ENCODE measurements at places on chromosomes 5 and 9.
A peak's percentile ranks its signal among the peaks of the same experiment; 100 is the strongest.

GRCh38 chr9:108412755-108413154 is 443.0 kb downstream of the ACTL7B start:
- H3K27me3 ChIP-seq, result peaks cover 3% of the 10 kb centered on the region
- no peak overlapping the region for H3K4me3 ChIP-seq
- no peak overlapping the region for H3K27ac ChIP-seq
- DNase-seq, result no peak

GRCh38 chr5:106314221-106314824 is 1356.4 kb downstream of the EFNA5 start:
- H3K36me3 ChIP-seq, result no peaks in the 10 kb centered on the region
- no peaks in the 10 kb centered on the region for H3K4me1 ChIP-seq
- H3K27ac ChIP-seq, result no peak overlapping the region

DNA sequence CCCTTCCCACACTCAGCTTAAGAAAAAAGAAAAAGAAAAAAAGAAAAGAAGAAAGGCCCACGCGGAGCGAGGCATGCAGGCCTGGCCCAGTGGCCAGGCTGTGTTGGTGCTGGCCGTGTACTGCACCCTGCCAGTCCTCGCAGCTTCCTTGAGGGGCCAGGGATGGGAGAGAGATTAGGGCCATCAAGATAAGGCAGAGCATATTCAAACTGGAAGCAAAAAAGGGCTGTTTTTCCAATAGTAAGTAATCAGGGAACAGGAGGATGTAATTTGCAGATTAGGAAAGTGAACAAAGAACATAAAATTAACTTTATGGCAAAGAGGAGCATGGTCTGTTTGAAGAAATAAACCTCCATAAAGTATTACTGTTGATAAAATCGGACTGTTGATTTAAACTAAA is 319.6 kb upstream of the CLINT1 start:
- H3K4me3 ChIP-seq, result no peak overlapping the region
- H3K27me3 ChIP-seq, result no peaks in the 10 kb centered on the region
- no peaks in the 10 kb centered on the region for H3K36me3 ChIP-seq
- H3K4me1 ChIP-seq, result peaks cover 12% of the 10 kb centered on the region

- no peak overlapping the region for H3K4me3 ChIP-seq
- H3K4me1 ChIP-seq, result no peaks in the 10 kb centered on the region
- H3K36me3 ChIP-seq, result no peaks in the 10 kb centered on the region
- peaks cover 3% of the 10 kb centered on the region for H3K27me3 ChIP-seq
- H3K27ac ChIP-seq, result no peak overlapping the region
- no peak for DNase-seq
These were observed 28.5 kb downstream of the CFAP90 start for GRCh38 chr5:7822449-7822848.

- no peak for DNase-seq
- H3K4me3 ChIP-seq, result peak overlapping the region; percentile 63
- no peaks in the 10 kb centered on the region for H3K27me3 ChIP-seq
- no peaks in the 10 kb centered on the region for H3K36me3 ChIP-seq
- H3K4me1 ChIP-seq, result peaks cover 39% of the 10 kb centered on the region
These were observed 13.3 kb upstream of the LPCAT1 start for GRCh38 chr5:1536871-1537602.

GRCh38 chr9:1001838-1002237 is 25.4 kb downstream of the DMRT3 start:
- H3K27ac ChIP-seq, result no peak overlapping the region
- DNase-seq, result no peak
- H3K36me3 ChIP-seq, result no peaks in the 10 kb centered on the region
- H3K4me1 ChIP-seq, result peaks cover 2% of the 10 kb centered on the region
- H3K4me3 ChIP-seq, result no peak overlapping the region
- peaks cover 9% of the 10 kb centered on the region for H3K27me3 ChIP-seq

- no peak overlapping the region for H3K4me3 ChIP-seq
- peaks cover 93% of the 10 kb centered on the region for H3K36me3 ChIP-seq
- H3K27me3 ChIP-seq, result no peaks in the 10 kb centered on the region
- no peak overlapping the region for H3K27ac ChIP-seq
- no peak for DNase-seq
- H3K4me1 ChIP-seq, result no peaks in the 10 kb centered on the region
These were observed 89.2 kb downstream of the CAMSAP1 start for GRCh38 chr9:135817951-135818717.

GRCh38 chr5:173429489-173430150 is 101.4 kb upstream of the STC2 start:
- no peak overlapping the region for H3K4me3 ChIP-seq
- H3K27ac ChIP-seq, result no peak overlapping the region
- no peaks in the 10 kb centered on the region for H3K36me3 ChIP-seq
- no peak for DNase-seq

DNA sequence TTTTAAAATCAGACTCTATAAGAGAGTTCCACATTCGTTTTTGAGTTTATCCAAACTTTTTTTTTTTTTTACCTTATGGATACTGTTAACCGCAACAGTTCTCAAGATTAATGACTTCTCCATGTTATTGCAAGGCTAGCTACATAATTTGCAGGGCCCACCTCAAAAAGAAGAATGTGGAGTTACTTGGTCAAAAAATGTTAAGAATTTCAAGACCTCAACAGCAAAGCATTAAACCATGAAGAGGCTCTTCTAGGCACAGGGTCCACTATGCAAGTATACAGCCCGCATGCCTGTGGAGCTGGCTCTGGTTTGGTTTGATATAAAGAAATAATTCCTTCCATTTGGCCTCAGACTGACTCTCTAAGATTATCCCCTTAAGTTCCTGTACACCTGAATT is 133.3 kb upstream of the TLX3 start:
- H3K36me3 ChIP-seq, result no peaks in the 10 kb centered on the region
- DNase-seq, result no peak
- H3K27ac ChIP-seq, result no peak overlapping the region
- H3K4me3 ChIP-seq, result no peak overlapping the region

GRCh38 chr9:3331801-3332200 is 194.0 kb downstream of the RFX3 start:
- H3K4me3 ChIP-seq, result no peak overlapping the region
- DNase-seq, result no peak
- H3K27me3 ChIP-seq, result no peaks in the 10 kb centered on the region
- H3K36me3 ChIP-seq, result peaks cover 10% of the 10 kb centered on the region

DNA sequence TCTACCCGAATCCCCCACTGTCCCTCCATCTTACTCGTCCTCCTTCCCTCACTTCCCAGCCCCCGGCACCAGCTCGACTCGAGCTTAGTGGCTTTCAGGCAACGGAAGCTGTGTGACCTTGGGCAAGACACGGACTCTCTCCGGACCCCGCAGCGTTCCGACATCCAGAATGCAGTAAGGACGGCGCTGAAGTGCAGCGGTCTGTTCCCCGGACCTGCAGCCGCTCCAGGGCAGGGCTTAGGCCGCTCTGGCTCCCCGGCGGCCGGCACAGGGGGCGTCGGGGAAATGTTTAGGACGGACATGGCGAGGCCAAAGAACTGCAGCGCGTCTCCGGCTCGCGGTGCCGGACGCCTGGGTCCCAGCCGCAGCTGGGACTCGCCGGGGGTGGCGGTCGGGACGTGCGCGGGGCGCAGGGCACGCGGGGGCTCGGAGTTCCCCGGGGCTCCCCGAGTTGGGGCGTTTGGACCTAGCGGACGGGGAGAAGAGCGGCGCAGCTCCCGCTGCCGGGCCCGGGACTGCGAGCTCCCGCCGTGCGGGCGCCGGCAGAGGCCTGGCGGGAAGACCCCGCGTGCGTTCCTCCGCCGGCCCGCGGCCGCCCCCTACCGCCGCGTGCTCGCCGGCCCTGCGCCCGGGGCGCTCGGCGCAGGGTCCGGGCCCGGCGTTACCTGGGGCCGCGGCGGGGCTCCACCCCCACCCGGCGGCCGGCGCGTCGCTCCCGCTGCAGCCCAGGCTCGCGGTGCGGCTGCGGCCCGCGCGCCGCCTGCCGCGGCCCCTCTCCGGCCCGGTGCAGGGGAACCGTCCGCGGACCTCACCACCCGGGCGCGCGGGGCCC is 5.6 kb upstream of the RNF44 start:
- H3K27me3 ChIP-seq, result no peaks in the 10 kb centered on the region
- DNase-seq, result no peak
- H3K27ac ChIP-seq, result peak overlapping the region; percentile 91
- H3K36me3 ChIP-seq, result peaks cover 2% of the 10 kb centered on the region

DNA sequence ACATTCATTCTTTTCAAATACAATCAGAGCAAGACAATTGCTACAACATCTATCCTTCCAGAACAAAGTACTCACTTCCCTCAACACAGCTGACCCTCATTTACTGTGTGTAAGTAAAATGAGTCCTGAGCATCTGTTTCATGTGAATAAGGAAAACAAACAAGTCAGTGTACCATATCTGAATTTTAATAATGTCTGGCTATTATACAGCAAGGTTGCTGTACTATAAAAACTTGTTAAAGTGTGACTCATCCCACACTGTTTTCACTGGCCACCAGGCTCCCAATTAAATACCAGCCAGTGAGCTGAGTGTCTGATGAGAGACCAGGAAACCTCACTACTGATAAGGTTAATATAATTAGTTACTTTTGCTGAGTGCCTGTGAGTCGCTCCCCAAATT is 339.8 kb downstream of the AGTPBP1 start:
- H3K27me3 ChIP-seq, result peaks cover 4% of the 10 kb centered on the region
- H3K4me1 ChIP-seq, result no peaks in the 10 kb centered on the region
- H3K27ac ChIP-seq, result no peak overlapping the region

- no peak overlapping the region for H3K27ac ChIP-seq
- no peaks in the 10 kb centered on the region for H3K36me3 ChIP-seq
- no peak for DNase-seq
- H3K4me1 ChIP-seq, result peaks cover 26% of the 10 kb centered on the region
These were observed 68.7 kb upstream of the TAF11L2 start for GRCh38 chr5:17429353-17429752.

DNA sequence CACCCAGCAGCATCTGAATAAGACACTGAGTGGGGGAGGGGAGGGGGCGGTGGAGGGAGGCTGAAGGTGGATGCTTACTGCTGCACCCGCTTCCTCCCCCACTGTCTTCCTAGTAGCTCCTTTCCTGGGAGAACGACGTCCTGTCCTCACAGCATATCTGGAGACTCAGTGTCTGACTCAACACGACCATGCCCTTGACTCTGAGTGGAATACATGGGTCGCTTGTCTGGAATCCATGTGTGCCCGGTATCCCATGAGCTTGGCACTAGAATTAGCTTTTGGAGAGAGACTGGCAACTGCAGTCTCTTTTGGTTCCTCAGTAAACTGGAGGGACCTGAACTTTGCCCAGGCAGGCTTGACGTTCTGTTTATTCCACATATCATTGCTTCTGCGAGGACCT is 125.4 kb upstream of the FAM120A start:
- H3K36me3 ChIP-seq, result no peaks in the 10 kb centered on the region
- H3K27me3 ChIP-seq, result peaks cover 13% of the 10 kb centered on the region
- no peak overlapping the region for H3K4me3 ChIP-seq
- H3K4me1 ChIP-seq, result no peaks in the 10 kb centered on the region

GRCh38 chr9:95010431-95010838 is 283.9 kb downstream of the AOPEP start:
- peaks cover under 1% of the 10 kb centered on the region for H3K27me3 ChIP-seq
- peaks cover 2% of the 10 kb centered on the region for H3K36me3 ChIP-seq
- no peak overlapping the region for H3K27ac ChIP-seq
- DNase-seq, result no peak

DNA sequence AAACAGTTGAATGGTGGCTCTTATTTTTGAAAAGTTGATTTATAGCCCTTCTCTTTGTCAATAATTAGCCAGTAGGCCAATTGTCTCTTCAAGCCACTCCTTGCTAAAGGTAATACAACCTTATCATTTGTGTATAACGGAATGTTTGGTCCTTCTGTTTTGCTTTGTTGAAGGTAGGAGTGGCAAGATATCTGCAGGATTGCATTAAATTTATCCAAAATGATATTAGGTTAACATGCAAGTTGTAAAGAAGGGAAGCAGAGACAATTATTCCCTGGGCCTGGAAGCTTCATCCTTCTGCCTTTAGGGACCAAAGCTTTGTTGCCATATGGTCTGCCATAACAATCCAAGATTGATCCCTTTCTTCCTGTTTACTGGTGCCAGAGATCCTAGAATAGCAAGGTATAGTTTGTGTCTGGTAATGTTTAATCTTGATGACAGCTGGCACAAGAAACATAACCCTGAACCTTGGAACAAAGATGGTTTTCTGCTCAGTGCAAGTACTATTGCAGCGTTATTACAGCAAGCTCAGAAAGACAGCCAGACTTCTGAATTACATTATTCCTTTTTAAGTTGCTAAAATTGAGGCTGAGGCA is 15.5 kb upstream of the FSD1L start:
- no peak overlapping the region for H3K27ac ChIP-seq
- no peaks in the 10 kb centered on the region for H3K4me1 ChIP-seq
- H3K4me3 ChIP-seq, result no peak overlapping the region
- H3K36me3 ChIP-seq, result no peaks in the 10 kb centered on the region
- no peak for DNase-seq

- no peak for DNase-seq
- no peak overlapping the region for H3K27ac ChIP-seq
- no peaks in the 10 kb centered on the region for H3K36me3 ChIP-seq
- H3K4me3 ChIP-seq, result no peak overlapping the region
- peaks cover 13% of the 10 kb centered on the region for H3K27me3 ChIP-seq
These were observed 33.5 kb downstream of the TLX3 start for GRCh38 chr5:171342362-171343111.

GRCh38 chr5:112276991-112277390 is 142.1 kb downstream of the EPB41L4A start:
- H3K36me3 ChIP-seq, result no peaks in the 10 kb centered on the region
- no peak overlapping the region for H3K27ac ChIP-seq
- H3K27me3 ChIP-seq, result no peaks in the 10 kb centered on the region
- no peak for DNase-seq
- H3K4me1 ChIP-seq, result no peaks in the 10 kb centered on the region

GRCh38 chr9:127210851-127211730 is 53.5 kb upstream of the GARNL3 start:
- peaks cover 4% of the 10 kb centered on the region for H3K4me1 ChIP-seq
- no peak overlapping the region for H3K4me3 ChIP-seq
- H3K27ac ChIP-seq, result no peak overlapping the region
- no peaks in the 10 kb centered on the region for H3K36me3 ChIP-seq

DNA sequence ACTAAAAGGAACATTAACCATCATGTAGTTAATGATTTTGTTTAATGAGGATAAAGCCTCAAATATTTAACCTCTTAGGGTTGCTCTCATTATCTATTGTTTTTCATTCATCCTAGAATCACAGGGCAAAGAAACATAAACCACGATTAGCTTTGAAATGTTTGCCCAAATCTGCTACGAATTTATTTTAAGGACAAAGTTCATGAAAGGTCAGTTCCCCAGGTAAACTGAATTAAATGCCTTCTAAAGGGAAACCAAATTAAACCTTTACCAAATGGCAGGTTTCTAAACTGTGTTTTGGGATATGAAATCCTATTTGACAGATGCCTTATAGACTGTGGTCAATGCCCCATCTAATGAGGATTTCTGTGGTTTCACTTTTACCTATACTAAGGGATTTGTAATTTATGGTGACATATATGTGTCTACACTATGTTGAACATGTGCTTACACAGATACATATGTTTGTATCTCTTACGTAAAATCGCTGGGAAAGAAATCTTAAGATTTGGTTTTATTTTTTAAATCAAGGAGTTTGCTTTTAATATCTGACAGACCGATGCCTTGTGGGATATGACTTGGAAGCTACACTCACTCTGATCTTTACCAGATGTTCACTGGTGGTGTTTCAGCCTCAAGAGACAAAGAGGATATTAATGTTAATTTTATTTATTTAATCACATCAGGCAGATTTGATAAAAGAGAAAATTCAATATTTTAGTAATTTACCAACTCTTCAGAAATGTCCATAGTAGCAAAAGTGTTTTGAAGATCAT is 188.4 kb downstream of the GLIS3 start:
- no peaks in the 10 kb centered on the region for H3K36me3 ChIP-seq
- H3K4me1 ChIP-seq, result no peaks in the 10 kb centered on the region
- no peak overlapping the region for H3K27ac ChIP-seq
- DNase-seq, result no peak

GRCh38 chr5:130689831-130690230 is 475.2 kb downstream of the HINT1 start:
- no peak overlapping the region for H3K4me3 ChIP-seq
- no peaks in the 10 kb centered on the region for H3K36me3 ChIP-seq
- H3K27me3 ChIP-seq, result peaks cover 4% of the 10 kb centered on the region
- no peaks in the 10 kb centered on the region for H3K4me1 ChIP-seq
